ENCODE measurements at places on chromosomes 3 and 15.
A peak's percentile ranks its signal among the peaks of the same experiment; 100 is the strongest.

DNA sequence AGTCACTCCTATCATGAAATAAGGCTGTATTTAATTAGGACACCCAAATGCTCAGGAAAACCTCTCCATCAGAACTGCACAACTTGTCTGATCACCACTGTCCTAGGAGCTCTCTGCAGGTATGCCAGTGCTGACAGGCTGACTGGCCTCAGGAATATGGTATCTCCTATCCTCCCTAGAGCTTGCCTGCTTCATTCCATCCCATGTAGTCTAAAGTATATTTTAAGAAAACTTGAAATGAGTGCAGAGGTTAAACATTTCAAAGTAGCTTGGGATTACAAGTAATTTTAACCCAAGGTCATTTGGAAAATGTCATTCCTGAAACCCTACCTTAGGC, 23.7 kb downstream of the FILIP1L start:
- no peak for DNase-seq

- DNase-seq, result no peak
These were observed at the start of gene TM6SF1 for GRCh38 chr15:83106994-83107840. Gene TM6SF1, plus strand, starts transcription at chr15:83107645. Its CDS starts 36 bp downstream, at chr15:83107681.

DNA sequence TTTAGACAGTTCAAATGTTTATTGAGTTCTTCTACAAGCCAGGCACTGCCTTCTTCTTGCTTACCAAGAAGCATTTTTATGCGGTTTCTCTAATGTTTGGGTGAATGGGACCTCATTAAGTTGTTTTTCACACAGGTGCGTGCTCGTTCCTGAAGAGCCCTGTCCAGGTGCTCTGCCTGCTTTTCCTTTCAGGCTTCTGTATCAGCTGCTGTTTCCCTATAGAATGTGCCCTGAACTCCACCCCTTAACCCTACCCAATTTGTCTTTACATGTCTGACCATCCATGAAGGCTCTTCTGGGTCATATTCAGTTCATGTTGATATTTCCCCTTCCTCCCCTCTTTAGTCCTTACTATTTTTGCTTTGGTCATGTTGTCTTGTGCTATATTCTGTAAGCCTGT, 22.4 kb upstream of the GOLGA6L10 start:
- DNase-seq, result no peak

DNA sequence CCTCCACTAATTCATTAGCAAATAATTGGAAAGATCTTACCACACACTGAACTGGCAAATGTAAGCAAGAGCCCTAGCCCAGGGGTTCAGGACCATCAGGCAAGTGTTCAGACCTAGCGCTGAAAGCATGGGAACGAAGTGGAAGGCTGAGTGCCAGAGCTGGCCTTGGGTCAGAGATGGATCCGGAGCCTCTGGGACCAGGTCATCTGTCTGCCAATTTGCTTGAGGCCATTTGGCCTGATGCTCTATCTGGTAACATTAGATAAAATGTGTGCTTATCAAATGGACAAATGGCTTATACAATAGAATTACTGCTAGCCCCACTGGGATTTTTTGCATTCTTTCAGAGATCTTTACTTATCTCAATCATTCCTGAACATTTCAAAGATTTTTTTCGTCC, 1.4 kb upstream of the TMC3 start:
- no peak for DNase-seq

DNA sequence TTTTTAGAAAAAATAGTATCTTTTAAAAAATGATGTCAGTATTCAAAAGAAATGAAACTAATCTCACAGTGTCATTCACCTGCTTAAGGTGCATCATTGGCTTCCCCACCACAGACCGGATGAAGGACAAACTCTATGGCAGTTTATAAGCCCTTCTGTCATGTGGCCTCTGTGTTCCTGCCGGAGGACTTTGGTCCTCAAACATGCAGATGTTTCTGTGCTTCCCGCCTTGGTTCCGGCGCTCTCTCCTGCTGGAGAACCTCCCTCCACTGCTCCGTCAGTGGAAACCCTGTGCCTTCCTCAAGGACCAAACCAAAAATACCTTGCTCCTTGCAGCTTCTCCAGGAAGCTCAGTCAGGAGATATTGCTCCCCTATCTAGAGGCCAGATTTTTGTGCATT, 326.3 kb downstream of the UACA start:
- no peak for DNase-seq

DNA sequence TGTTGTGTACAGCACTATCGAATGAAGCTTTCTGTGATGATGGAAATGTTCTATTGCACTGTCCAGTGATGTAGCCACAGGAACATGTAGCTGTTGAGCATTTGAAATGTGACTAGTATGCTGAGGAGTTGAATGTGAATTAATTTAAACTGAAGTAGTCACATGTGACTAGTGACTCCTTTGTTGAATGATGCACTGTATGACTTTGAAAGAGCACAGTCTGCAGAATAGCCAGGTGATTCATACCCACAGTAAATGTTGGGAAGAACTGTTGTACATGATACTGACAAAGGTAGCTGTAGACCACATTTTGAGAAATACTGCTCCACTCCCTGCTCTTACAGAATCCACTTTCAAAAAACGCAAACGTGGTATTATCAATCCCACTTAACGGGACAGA, 34.0 kb upstream of the ACTL6A start:
- no peak for DNase-seq

DNA sequence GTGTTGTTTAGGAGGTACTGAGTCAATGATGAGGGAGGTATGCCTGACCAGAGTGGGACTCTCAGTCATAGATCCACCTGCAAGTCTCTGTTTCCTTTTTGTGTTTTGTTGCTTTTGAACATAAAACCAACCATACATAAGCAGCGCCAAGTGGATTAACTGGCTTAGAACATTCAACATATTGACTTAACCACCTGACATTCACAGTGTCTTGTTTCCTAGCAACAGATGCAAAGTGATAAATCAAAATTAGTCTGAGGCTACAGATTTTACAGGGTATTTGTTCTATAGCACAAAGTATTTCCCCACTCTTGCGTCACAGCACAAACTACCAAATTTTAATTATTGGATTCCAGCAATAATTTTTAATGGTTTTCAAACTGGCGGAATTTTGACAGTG, 283.8 kb downstream of the BBX start:
- DNase-seq, result no peak

- no peak for DNase-seq
These were observed 13.0 kb upstream of the TSEN2 start for GRCh38 chr3:12471241-12471640.

DNA sequence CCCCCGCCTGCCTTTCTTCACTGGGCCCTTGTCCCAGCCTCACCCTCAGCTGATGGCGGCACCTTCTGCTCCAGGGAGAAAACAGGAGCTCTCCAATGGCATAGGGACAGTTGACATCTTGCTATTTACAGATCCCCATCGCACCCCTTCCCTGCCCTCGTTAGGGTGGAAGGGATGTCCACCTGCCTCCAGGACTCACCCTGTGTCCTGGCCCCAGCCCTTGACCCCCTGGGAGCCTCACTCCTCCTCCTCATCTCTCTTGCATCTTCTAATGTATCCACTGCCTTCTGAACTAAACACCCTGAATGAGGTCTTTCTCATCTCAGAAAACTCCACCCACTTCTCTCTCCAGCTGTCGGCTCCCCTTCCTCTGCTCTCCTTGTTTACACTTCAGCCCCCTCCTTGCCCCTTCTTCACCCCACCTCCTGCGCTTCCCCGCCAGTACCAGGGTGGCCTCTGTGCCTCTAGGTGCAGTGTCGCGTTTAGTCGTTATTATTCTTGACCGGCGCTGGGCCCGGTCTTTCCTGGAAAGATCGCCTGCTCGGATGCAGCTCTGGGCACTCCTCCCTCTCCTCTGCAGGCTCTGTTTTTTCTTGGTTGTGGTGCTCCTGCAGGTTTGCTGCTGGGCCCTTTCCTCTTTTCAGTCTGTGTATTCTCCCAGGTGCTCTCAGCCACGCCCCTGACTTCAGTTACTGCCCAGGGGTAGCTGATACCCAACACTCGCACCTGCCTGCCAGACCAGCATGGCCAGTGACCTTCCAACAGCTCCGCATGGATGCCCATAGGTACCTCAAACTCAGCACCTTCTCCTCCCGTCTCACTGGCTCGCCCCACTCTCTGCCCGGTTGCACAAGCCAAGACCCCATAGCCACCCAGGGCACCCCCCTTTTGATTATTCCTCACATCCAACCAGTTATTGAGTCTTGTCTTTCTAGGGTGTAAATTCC, 42.9 kb downstream of the PML start:
- DNase-seq, result no peak

GRCh38 chr3:50275141-50275995, 3.5 kb upstream of the LSMEM2 start:
- no peak for DNase-seq

- DNase-seq, result no peak
These were observed 22.5 kb downstream of the SLC6A6 start for GRCh38 chr3:14424711-14425580.

GRCh38 chr15:26083896-26084295, 220.8 kb upstream of the ATP10A start:
- DNase-seq, result no peak

- DNase-seq, result no peak
These were observed 34.9 kb downstream of the SMAD3 start for GRCh38 chr15:67100124-67100791.

GRCh38 chr15:91921843-91922198, 68.3 kb downstream of the SLCO3A1 start:
- no peak for DNase-seq

- DNase-seq, result no peak
These were observed 25.7 kb downstream of the EEFSEC start for GRCh38 chr3:128178782-128179483.

GRCh38 chr3:190224863-190225692, 97.2 kb downstream of the CLDN1 start:
- DNase-seq, result no peak

DNA sequence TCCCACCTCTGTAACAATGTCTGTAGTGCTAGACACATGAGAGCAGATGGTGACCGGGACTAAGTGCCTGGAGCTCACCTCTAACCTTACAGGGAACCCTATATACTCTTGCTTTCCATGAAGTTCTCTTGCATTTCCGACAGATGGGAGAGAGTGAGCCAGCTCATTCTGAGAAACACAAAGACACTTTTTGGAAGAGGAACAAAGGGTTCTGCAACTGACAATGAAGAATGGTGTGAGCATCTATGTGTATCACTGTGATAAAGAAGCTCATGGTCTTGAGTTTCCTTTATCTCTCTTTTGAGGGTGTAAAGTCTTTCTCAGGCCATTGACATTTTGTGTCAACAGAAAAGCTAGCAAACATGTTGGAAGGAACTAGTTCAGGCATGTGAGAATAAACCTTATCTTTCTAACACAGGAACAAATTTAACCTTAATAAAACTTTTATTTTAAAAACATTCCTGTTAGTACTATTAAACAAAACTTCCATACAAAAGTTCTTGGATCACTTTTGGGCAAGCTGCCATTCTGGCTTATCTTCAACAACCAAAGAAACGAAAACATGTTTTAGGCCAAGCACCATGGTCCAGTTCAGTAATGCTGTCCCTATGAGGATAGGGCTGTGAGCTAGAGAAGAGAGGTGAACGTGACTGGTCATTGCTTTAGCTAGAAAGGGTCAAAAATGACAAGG, 142.7 kb downstream of the THRB start:
- no peak for DNase-seq

GRCh38 chr3:155629056-155629455, 115.8 kb downstream of the PLCH1 start:
- DNase-seq, result no peak

- DNase-seq, result no peak
These were observed 27.7 kb downstream of the GRIP2 start for GRCh38 chr3:14512281-14512941.

- DNase-seq, result no peak
These were observed 31.1 kb downstream of the CYP11A1 start for GRCh38 chr15:74336061-74337005.

DNA sequence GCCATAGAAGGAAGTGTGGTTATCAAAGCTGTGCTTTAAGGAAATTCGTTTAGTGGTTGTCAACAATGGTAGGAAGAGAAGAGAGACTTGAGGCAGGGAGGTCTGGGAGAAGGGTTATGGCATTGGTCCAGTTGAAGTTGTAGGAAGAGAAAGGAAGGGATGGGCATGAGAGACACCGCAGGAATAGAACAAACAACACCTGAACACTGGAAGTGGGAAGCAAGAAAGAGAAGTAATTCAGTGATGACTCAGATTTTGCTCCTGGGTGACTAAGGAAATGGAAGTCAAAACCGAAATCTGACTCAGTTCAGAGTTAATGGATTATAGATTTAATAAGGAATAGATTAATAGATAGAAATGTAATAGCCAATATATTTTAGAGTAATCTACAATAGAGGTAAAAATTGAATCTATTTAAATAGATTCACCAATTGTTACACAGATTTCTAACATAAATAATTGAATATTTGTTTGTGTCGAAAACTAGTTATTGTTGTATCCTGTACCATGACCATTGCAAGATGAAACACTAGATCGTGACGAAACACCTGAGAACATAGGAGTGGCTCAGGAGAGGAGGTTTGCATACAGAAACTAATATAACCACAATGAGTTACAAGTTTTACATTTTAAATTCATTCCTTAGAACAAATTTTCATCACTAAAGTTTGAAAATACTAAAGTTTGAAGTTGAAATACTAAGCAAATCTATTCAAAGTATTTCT, 36.0 kb downstream of the THBS1 start:
- no peak for DNase-seq

DNA sequence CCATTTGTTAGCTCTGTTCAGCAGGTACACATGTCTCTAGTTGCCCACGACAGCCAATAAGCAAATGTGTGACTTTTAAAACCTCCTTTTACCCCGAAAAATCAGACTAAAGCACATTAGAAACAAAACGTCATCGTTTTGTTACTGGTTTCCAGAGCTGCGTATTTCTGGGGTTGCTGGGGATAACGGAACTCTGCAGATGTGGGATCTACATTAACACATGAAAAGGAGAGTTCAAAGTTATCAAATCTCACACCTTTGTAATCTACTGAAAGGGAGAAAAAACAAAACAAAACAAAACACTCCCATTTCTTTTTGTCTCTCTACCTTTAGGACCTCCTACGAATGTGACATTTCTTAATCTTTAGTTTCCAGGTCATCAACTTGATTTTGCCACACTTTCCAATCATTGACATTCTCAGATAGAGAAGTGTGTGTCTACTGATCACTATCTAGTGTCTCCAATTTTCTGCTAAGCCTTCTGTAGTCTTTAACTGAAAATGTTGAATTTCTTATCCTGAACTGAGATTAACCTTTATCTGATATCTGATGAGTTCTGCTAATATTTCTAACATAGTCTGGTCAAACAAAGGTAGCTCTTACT, 93.0 kb upstream of the TSPAN3 start:
- DNase-seq, result no peak

- no peak for DNase-seq
These were observed 21.3 kb upstream of the BHLHE40 start for GRCh38 chr3:4957978-4958377.

DNA sequence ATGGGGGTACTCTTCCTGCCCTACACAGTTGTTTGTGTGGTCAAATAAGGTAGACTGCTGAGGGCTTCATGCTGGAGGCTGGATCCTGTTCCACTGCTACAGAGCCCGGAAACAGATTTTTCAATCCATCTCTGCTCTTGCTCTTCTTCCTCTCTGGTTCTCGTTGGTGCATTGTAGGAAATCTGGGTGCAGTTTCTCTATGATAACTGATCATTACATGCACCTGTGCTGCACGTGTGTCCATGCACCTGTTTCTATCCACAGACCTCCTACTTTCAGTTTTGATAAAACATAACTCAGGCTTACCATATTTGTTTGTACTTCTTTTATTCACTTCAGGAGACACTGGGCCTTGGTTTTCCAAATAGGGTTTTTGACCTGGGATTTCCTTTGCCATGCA, 21.3 kb downstream of the MINAR1 start:
- DNase-seq, result no peak

GRCh38 chr3:49534581-49535441, 19.5 kb upstream of the BSN start:
- DNase-seq, result no peak

- DNase-seq, result peak; percentile 43
These were observed 34.4 kb downstream of the FAM240A start for GRCh38 chr3:46646700-46647099.
